Stimulated activated naive CD4-positive, alpha-beta T cell (primary cell): ENCODE measurements at places on chromosomes 1 and 21.

DNA sequence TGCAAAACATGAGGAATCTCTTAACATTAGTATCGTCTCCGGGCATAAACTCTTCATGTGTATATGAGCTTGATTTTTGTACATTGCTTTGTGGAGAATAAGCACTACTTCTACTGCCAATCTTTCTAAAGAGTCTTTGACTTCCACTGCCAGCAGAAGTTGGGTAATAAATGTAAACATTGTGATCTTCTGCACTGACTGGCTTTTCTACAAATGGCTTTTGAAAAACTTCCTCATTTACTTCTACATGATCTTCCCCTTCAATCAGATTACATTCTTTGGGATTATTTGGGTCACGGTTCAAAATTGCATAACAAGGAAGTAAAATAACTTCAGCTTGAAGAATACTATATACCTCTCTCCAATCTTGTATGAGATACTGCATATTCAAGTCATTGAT, 30.4 kb upstream of the SLC44A5 start:
- no peak for DNase-seq

GRCh38 chr1:168903237-168903830, 174.3 kb upstream of the DPT start:
- no peak for DNase-seq

- DNase-seq, result no peak
Measured at GRCh38 chr1:25993197-25993951, 4.5 kb downstream of the PAFAH2 start.

DNA sequence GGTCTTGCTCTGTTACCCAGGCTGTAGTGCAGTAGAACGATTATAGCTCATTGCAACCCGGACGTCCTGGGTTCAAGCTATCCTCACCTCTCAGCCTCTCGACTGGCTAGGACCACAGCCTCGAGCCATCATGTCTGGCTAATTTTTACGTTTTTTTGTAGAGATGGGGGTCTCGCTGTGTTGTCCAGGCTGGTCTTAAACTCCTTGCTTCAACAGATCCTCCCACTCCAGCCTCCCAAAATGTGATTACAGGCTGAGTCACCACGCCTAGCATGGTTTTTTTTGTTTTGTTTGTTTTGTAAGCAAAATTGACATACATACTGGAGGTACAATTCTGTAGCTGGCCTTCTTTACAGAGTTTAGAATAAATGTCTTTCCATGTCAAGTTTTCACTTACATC, 994 bp upstream of the LAMTOR5 start:
- no peak for DNase-seq

DNA sequence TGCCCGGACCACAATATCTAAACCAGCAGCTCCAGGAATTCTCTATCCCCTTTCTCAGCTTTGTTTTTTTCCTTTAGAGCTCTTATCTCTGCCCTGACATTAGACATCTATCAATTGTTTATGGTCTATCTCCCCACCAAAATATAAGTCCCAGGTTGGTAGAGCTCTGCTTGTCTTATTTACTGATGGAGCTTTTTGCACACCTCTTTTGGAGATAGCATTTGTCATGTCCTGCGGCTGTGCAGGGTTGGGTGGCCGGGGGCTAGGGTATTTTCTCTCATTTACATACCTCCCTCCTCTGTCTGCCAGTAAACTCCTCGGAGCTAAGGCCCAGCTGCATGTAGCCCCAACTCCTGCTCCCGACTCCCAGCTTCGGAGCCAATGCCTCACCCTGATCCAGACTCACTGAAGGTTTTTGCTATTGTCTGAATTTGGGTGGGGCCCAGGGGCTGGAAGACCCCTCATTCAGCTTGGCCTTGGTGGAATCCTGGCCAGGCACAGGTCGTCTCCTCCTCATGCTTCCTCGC, 11.1 kb upstream of the PDE9A start:
- no peak for DNase-seq

DNA sequence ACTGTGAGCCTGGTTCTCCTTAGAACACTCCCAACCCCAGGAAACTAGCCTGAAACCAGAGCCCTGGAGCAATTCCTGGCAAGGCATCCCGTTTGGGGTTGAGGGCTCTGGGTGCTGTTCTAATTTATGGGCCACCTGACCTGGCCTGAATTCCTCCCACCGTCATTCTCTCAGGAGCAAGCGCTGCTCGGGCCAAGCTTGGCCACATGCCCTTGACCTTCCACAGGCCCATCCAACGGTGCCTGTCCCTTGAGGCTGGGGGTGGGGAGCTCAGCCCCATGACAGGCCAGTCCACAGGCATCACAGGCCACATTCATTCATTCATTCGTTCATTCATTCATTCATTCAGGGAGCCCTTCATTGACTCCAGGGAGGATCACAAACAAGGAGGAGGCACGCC, 5.3 kb downstream of the PADI2 start:
- no peak for DNase-seq

- no peak for DNase-seq
Measured at GRCh38 chr1:200963076-200963475, 60.4 kb downstream of the KIF21B start.

GRCh38 chr1:193741228-193741627, 554.8 kb upstream of the B3GALT2 start:
- DNase-seq, result no peak

DNA sequence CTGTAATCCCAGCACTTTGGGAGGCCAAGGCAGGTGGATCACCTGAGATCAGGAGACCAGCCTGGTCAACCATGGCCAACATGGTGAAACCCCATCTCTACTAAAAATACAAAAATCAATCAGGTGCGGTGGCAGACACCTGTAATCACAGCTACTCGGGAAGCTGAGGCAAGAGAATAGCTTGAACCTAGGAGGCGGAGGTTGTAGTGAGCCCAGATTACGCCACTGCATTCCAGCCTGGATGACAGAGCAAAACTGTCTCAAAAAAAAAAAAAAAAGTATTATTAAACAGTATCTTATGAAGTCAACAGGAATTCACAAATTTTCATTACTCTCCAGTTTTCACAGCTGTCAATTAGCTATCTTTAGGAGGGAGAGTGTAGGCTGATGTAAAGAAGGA, 3.8 kb downstream of the ACBD6 start:
- DNase-seq, result no peak

DNA sequence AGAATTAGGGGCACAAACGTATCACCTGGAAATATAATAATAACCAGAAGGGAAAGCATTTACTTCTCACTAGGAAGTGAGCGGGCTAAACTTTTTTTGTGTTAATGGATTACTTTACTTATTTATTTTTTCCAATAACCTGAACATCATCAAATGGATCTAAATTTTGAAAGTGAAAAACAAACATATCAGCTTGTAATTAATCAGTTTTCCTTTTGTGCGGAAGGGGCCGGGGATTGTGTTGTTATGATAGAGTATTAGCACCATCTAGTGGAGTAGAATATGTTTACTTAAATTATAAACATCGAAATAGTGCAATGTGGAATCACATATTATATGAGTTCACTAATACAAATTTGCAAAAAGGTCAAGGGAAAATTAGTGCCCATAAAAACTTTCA, 9.0 kb downstream of the CFH start:
- no peak for DNase-seq

GRCh38 chr1:42940851-42941639, 17.6 kb downstream of the SLC2A1 start:
- DNase-seq, result no peak

DNA sequence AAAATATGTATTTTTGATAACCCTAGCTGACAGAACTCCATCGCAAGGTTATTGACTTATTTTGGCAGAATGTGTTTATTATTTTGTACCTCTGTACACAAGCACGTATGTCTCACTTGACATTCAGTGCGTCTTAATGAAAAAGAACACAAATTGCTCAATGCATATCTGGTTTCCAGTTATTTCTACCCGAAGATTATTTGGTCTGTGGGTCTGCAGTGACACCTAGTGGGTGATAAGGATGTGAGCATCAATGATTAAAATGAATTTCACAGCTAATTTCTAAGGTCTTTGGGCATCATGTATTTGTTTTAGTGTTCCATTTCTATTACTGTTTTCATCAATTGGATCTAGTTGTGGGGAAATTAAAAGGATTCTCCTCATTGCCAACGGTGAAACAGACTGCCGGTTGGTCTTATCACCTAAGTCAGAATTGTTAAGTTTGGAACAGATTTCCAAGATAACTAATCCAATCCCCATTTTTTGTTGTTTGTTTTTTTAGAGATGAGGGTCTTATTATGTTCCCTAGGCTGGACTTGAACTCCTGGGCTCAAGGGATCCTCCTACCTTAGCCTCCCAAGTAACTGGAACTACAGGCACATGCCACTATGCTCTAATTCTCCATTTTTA, 13.9 kb downstream of the DDX20 start:
- DNase-seq, result peak; percentile 27

- DNase-seq, result no peak
Measured at GRCh38 chr1:234134878-234135277, 230.4 kb downstream of the SLC35F3 start.

GRCh38 chr1:53123453-53124140, 18.8 kb downstream of the SLC1A7 start:
- DNase-seq, result no peak

- DNase-seq, result no peak
Measured at GRCh38 chr1:178531887-178532286, 19.0 kb downstream of the TEX35 start.

DNA sequence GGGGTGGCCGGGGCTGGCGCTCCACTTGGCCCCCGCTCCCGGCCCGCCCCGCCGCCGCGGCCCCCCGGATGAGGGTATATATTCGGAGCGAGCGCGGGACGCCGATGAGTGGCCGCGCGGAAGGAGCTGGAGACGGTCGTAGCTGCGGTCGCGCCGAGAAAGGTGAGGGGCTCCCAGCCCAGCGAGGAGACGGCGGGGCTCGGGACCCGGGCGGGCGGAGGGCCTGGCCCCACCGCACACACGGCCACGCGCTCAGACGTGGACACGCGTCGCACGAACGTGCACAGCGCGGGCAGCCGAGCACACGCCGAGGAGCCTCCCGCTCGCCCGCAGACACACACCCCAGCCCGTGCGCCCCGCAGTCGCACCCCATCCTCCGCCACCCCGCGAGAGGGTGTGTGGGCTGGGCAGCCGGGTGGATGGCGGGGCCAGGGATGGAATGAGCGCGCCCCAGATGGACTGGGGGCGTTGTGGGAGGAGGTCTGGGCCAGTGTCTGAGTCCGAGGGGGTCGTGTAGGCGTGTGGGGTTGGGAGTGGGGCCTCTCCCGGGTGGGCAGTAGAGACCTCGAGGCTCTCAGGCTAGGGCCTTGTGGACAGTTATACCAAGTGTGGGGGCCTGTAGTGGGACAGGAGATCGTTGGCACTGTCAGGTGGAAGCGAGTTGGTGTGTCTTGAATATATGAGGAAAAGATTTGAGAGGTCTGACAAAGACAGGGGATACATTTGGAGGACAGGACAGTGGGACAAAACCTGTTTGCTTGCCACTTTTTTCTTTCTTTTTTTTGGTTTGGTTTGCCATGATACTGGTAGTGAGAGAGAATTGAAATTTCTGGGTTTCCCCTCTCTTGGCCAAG, at the start of gene UAP1:
Gene UAP1, plus strand, starts transcription at position 107 of the 854 bp plus-strand sequence. CDS start 4,347 bp downstream, outside the sequence.
- peak; percentile 57 for DNase-seq

DNA sequence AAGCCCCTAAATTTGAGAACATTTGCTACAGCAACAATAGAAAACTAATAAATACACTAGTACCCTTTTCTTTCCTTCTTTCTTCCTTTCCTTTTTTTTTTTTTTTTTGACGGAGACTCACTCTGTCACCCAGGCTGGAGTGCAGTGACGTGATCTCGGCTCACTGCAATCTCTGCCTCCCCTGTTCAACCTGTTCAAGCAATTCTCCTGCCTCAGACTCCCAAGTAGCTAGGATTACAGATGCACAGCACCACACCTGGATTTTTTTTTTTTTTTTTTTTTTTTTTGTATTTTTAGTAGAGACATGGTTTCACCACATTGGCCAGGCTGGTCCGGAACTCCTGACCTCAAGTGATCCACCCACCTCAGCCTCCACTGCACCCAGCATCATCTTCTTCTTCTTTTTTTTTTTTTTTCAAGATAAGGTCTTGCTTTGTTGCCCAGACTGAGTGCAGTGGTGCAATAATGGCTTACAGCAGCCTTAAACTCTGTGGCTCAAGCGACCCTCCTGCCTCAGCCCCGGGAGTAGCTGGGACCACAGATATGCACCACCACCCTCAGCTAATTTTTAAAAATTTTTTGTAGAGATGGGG, 19.6 kb upstream of the CBR3 start:
- DNase-seq, result no peak

- no peak for DNase-seq
Measured at GRCh38 chr1:186828611-186829454, at the start of gene PLA2G4A. PLA2G4A (plus strand) TSS chr1:186828949; CDS start chr1:186854355, 25,406 bp downstream.

DNA sequence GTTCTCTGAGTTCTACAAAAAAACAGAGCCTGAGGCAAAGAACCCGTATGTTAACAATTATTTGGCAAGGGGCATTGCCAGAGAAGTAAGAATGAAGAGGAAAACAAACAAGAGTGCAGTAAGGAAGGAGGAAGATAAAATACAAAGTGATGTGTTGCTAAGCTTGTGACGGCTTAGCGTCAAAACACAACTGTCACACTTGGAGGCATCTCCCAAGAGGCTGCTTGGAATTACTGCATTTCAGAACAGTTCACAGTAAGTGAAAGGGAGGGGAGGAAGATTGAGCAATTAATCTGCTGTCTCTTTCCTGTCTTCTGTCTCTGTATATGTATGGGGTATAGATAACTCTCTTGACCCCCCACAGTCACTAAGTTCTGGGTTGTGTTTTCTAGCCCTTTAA, 1017.0 kb upstream of the TMPRSS15 start:
- DNase-seq, result no peak

DNA sequence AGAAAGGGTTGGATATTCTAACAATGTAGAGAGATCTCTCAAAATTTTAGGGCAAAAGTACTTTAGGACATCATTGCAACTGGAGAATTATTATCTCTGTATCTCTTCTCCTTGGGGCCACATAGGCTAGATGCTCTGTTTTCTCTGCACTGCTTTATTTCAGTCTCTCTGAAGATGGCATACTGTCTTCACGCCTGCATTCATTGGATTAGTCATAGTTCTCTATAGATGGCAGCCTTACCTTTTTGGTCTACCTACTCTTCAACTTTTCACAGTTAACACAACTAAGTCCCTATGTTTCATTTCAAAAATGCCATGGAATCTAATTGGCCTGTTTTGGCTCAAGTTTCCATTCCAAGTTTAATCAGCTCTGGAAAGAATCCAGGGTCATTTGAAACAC, 1623.3 kb upstream of the B3GALT2 start:
- DNase-seq, result no peak

GRCh38 chr1:234933475-234933874, 195.2 kb downstream of the TOMM20 start:
- DNase-seq, result no peak
